ENCODE measurements at places on chromosomes 6 and 20. TPM values are rescaled to one million over a fixed set of nuclear protein-coding genes. Genes with fewer than 3 reads are reported as not detected.

- DNase-seq, result no peak
These were observed 28.4 kb upstream of the NFATC2 start for GRCh38 chr20:51570739-51571459.

DNA sequence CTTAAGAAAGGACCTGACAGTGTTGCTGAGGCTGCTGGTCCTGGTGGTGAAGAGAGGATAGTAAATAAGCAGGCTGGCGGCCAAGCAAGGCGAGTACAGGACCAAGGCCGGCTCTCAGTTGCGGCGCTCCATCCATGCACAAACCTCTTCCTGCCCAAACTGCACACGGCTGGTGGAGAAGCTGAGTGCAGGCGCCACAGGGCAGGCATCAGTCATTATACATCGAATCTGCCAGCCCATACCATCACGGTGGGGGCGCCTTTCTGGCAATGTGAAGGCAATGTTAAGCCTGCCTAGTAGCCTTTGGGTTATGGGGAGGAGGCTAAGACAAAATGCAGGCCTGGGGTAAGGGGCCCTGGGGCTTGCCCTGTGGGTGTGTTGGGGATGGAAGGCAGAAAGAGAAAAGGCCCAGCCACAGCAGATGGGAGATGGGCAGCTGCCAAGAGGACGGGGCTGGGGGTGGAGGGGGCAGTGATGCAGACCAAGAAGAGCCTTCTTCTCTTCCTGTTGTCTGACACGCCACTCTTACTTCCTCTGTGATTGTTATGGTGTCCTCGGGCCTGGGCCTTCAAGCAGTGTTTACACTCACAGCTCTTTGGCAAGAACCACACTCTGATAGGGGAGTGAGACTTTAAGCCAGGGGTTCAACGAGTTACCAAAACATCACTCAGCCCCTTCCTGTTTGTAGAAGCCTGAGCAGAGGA lies 20.3 kb upstream of the KCNK16 start:
- DNase-seq, result no peak

- DNase-seq, result no peak
These were observed 59.3 kb downstream of the PRL start for GRCh38 chr6:22237526-22237925.

- DNase-seq, result peak; percentile 49
These were observed 474 bp downstream of the RBM38 start for GRCh38 chr20:57391439-57392301.

- DNase-seq, result peak; percentile 92
These were observed 54.2 kb upstream of the HLA-A start for GRCh38 chr6:29887819-29888776.

GRCh38 chr6:109872968-109873545 lies 105.1 kb upstream of the GPR6 start:
- DNase-seq, result no peak

GRCh38 chr6:29071831-29072723 lies 15.0 kb downstream of the OR2B3 start:
- DNase-seq, result peak; percentile 2

DNA sequence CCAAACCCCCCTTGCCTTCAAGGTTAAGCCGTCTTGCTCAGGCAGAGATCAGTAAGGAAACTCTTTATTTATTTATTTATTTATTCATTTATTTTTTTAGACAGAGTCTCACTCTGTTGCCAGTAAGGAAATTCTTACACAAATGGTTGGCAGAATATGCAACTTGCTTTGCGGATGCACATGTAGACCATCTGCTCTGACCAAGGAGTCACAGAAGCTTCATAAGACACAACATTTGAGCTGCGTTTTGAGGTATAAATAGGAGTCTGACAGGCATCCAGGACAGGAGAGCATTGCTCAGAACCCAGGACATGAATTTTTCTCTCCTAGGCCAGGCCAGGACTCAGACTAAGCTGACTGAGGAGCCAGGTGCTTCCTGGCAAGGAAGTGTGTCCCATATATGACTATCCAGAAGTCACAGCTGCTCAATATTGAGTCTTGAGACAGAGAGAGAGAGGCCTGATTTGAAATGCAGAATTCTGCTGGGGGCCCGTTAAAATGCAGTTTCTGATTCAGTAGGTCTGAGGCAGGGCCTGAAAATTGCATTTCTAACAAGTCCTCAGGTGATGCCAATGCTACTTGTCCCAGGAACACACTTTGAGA lies 43.9 kb downstream of the HLA-A start:
- DNase-seq, result no peak

DNA sequence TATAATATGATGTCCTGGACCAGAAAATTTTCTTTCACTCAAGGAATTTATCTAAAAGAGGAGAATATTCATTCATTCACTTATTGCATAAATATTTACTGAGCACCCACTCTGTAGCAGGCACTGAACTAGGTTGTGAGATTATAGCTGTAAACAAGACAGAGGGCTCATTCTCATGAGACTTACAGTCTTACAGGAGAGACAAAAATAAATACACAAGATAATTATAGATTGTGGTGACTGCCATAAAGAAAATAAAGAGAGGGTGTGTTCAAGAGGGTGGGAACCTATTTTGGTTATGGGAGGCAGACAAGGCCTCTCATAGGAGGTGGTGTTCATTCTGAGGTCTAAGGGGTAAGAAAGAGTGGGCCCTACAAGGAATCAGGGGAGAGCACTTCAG lies 109.9 kb upstream of the SUPT3H start:
- no peak for DNase-seq

DNA sequence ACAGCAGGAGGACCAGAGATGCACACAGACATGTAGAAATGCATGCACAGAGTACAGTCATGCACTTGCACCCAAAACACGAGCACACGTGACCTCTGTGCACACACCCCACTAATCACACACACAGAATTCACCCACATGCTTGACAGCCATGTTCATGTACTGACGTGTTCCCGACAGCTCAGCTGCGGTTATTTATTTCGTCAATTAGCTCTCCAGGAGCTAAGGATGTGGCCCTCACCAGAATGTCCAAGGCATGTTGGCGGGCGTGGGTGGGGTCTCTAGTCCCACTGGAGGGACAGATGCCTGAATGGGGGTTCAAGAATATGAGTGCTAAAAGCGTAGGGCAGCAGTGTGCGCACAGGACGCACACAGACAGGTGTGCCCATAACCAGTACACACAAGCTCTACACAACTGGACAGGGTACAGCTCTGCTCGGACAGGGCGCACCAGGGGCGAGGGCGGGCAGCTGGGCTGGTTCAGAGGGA lies 571 bp upstream of the PRPF6 start:
- no peak for DNase-seq

- DNase-seq, result no peak
These were observed 6.8 kb downstream of the HDDC2 start for GRCh38 chr6:125294925-125295324.

- DNase-seq, result no peak
These were observed 126.9 kb downstream of the SOBP start for GRCh38 chr6:107616775-107617174.

The COQ3 gene
- total RNA-seq, result 7.0 TPM

The HLA-DQB2 gene
- 0.60 TPM for total RNA-seq
